H1 (cell line): ENCODE measurements at places on chromosomes 12 and 14. TPM values are rescaled to one million over a fixed set of nuclear protein-coding genes. Genes with fewer than 3 reads are reported as not detected.
A peak's percentile ranks its signal among the peaks of the same experiment; 100 is the strongest.

Gene TDP1
- total RNA-seq, result 58.1 and 69.9 TPM in 2 replicates

Gene KRT79
- total RNA-seq, result not detected in 2 replicates

Gene CLEC4C
- total RNA-seq, result 0.76 TPM in 1 of 2 replicates, not detected in the other

Gene CCNB1IP1
- total RNA-seq, result 156 and 173 TPM in 2 replicates

Gene PTCSC3
- total RNA-seq, result not detected in 2 replicates

Gene TAS2R8
- total RNA-seq, result not detected in 2 replicates

Gene INHBC
- total RNA-seq, result not detected in 2 replicates

DNA sequence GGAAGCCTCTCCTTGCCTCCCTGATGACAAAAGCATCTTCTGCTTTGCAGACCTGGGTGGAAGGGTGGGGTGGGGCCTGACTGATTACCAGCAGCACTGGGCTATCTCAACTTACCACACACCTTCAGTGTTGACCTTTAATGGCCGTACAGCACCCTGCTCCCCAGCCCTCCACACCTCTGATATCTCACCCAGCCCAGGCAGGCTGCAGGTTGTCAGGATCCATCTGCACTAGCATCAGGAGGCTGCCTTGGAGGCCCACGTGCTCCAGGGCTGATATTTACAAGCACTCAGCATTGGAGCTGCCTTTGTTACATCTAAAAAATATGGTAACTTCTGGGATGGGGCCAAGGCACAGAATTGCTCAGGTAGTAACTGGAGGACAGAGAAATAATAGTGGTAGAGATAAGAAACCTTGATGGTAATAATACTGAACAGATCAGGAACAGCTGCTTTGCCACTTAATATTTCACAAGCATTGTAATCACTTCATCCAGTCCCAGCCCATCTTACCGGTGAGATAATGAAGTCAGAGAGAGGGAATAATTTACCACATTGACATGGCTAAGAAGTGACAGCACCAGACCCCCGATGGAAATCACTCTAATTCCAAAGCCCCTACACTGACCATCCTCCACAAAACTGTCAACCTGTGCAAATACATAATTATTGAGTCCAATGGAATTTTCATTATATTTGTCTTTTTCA lies 125.2 kb upstream of the RFLNA start:
- no peak for DNase-seq

DNA sequence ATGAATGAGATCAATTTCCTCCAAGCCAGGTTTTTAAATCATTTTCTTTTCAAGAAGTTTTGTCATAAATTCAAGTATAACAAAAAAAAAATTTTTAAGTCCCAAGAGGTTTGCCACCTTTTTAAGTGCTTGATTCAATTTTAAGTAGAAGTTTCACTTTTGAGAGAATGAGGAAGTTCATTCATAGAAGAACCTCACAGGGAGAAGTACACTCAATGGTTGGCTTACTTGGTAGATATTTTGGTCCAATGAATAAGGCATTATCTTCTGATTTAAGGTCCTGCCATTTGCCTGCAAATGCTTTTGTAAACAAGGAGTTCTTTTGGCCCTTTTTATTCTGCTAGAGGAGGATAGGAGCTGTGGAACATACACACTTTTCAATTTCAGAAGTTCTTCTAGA lies 96.7 kb upstream of the NOVA1 start:
- no peak for DNase-seq

DNA sequence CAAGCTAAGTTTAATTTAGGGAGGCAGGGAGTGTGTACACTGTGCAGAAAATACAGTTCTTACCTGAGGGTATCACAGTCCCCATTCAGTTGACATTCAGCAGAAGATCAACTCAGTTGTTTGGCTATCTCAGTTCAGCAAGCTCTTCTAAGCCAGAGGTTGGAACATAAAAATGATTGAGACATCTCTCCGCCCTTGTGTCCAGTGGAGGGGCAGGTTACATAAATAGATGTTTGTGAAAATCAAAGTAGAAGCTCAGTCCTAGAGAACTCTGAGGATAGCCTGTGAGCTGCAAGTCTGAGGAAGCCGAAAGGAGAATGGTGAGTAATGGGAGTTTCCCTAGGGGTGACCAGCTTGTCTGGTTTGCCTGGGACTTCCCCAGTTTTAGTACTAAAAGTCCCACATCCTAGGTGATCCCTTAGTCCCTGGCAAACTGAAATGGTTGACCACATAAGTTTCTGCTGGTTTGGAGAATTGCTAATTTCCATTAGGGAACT lies 251.4 kb upstream of the ATP2B1 start:
- no peak for DNase-seq

- peak; percentile 32 for DNase-seq
These were observed 104.7 kb upstream of the RTL1 start for GRCh38 chr14:101008196-101008595.

DNA sequence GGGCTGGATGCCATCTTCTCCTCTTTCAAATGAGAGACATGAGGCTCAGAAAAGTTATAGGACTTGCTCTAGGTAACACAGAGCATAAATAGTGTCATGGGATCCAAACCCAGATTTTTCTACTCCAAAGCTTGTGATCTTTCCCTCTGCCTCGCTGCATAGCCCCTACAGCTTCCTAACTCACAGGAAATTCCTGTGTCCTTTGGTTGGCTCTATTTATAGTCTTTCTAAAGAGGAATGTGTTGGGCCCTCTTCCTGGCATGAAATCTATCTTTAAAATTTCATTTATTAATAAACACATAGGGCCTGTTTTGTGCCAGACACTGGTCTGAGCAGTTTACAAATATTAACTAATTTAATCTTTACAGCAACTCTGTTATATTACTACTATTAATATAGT lies 9.8 kb upstream of the KCNA5 start:
- no peak for DNase-seq

DNA sequence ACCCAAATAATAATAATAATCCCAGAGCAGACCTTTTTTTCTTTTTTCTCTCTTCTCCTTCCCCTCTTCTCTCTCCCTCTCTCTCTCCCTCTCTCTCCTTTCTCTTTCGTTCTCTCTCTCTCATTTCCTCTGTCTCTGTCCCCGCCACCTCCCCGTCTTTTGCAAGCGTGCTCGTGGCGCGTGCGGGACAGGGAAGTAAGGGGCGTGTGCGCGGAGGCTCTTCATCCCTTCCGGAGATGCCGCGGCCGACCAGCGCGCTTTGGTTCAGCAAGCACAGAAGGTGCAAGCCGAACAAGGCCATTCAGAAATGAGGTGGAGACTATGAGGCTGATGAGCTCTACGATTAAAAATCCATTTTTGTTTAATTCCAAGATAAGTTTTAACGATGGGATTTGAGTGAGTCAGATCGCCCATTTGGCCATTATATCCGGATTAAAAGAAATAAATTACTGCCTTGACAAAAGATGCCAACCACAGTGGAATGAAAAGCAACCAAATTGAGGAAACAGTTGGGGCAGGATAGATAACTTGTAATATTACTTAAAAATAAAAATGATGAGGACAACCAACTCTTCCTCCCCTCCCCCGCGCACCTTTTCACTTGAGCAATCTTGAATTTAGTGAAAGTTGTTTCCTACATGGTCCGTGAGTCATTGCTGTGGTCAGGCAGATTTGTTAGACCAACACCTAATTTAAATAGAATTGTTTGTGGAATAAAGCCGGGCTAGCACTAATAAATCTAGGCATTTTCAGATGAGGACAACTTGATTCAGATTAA lies 1.2 kb upstream of the AMIGO2 start:
- no peak for DNase-seq

- peak; percentile 83 for DNase-seq
These were observed at the start of gene ATN1 for GRCh38 chr12:6927379-6928021. TSS of gene ATN1 (plus strand) at chr12:6927959. CDS start at chr12:6934002, 6,043 bp downstream.

- DNase-seq, result no peak
These were observed 1.2 kb downstream of the TCTN1 start for GRCh38 chr12:110615171-110615570.

- no peak for DNase-seq
These were observed 79.5 kb downstream of the SINHCAF start for GRCh38 chr12:31246470-31246850.

- DNase-seq, result no peak
These were observed 1004.4 kb upstream of the TMEM132C start for GRCh38 chr12:127262615-127263014.

- DNase-seq, result no peak
These were observed 41.3 kb downstream of the HNRNPC start for GRCh38 chr14:21227981-21228380.

GRCh38 chr12:97481428-97481827 lies 18.8 kb downstream of the RMST start:
- DNase-seq, result no peak

DNA sequence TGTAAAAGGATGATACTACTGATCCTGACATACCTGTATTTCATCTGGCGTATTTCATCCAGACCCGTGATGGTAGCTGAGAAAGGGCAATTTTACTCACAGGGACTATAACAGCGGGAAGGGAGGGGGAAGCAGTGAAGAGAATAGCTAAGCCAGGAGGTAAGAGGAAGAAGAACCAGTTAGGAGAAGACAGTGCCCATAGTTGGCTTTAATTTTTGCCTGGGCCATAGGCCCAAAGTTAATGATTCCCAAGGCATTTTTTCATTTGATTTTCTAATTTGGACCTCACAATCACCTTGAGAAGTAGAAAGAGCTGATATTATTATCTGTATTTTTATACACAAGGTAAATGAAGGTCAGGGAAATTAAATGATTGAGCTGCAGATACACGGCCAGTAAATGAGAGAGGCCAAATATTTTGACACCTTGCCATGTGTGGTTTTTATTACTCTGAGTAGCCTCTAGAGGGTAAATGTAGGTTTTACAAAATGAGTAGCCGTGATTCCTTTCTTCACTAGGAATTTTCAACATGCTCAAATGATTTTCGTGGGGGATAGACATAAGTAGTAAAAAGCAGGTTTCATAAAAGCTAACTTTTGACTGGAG lies 382.2 kb downstream of the FUT8 start:
- DNase-seq, result no peak

DNA sequence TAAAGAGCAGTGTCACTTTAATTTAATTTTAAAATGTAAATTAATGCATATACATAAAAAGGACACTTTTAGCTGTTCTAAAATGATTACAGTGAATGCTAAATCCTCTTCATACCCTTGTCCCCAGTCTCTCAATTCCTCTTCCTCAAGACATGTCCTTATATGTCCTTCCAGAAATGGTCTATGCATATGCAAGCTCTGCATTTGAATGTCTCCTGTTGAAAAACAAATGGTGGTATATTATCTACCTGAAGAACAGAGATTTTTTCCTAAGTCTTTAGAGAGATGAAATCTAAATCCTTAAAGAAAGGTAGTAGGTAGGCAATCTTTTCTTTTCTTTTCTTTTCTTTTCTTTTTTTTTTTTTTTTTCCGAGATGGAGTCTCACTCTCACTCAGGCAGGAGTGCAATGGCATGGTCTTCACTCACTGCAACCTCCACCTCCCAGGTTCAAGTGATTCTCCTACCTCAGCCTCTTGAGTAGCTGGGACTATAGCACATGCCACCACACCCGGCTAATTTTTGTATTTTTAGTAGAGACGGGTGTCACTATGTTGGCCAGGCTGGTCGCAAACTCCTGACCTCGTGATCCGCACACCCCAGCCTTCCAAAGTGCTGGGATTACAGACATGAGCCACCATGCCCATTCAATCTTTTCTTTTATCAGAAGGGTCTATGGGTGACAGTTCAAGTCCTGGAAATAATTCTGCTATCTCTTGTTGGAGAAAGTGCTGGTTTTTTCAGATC lies 180.5 kb downstream of the PRKCH start:
- no peak for DNase-seq

- no peak for DNase-seq
These were observed 3.4 kb downstream of the RMST start for GRCh38 chr12:97466000-97466399.

DNA sequence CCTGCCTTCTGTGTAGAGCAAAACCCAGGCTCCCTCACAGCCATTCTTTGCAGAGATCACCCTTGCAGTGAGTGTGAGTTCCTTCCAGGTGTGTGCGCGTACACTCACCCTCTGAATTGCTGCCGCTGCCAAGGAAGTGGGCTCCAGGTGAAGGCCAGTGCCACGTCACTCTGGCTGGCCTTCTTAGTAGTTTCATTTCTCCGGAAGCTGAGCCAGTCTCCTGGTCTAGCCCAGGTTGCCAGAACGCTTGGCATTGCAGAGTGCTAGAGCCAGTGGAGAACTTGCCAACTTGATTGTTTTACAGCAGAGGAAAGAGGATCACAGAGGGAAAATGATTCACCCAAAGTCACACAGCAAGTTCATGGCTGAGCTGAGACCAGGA lies 11.0 kb downstream of the CBLN3 start:
- DNase-seq, result no peak

GRCh38 chr12:48690990-48691389 lies 9.0 kb upstream of the KANSL2 start:
- no peak for DNase-seq

- DNase-seq, result peak; percentile 3
These were observed at the start of gene CLEC14A for GRCh38 chr14:38255673-38256532. TSS of gene CLEC14A (minus strand) at chr14:38256093. CDS start at chr14:38256022, 71 bp downstream.

- DNase-seq, result no peak
These were observed 400.8 kb upstream of the PRICKLE1 start for GRCh38 chr12:42990387-42990786.

DNA sequence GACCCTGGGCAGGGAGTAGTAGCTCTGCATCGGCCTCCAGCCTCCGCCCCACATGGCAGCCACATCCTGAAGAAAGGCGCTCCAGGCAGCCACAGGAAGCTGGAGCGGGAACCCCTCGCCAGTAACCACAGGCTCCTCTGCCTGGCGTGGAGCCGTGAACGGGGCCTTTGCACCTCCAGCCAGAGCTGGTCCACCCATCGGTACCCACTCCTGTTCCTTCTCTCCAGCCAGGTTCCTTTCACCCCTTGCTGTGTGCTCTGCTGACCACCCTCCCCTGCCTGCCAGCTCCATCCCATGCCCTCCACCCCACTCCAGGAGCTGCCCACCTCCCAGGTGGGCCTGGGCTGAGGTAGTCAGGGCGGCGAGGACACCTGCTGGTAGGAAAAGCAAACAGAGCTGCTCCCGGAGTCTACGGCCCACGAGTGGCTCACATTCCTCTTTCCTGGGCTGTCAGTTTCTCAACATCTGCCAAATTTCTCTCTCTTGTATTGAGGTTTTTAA lies 2.7 kb downstream of the TGFB3 start:
- DNase-seq, result no peak

- no peak for DNase-seq
These were observed 36.3 kb downstream of the LGMN start for GRCh38 chr14:92711976-92712653.

- DNase-seq, result no peak
These were observed 1.5 kb upstream of the TUBA1C start for GRCh38 chr12:49263400-49263763.

- DNase-seq, result no peak
These were observed 292.0 kb downstream of the FBXL14 start for GRCh38 chr12:1302201-1302870.
